ENCODE measurements at places on chromosomes 4 and X.

DNA sequence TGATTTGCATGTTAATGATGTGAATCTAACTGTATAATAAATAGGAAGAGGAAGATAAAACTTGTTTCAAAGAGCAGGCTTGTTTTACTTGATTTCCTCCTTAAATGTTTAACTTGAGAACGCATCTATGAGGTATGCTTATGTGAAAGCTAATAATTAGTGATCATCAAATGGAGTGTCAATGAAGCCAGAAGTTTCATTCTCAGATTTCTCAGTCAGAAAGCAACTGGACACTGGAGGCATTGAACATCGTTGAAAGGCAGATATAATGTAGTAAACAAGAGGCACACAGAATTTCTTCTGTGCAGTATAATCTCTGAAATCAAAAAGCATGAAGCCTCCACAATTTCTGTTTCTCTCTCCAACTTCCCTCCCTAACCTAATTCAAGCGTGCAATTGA lies 672.9 kb downstream of the ADGRL3 start:
- no peak for DNase-seq

GRCh38 chrX:110920991-110921390 lies 125.4 kb upstream of the CHRDL1 start:
- no peak for DNase-seq

- DNase-seq: no peak
Observed at GRCh38 chr4:182261651-182262223, 18.5 kb downstream of the TENM3 start.

DNA sequence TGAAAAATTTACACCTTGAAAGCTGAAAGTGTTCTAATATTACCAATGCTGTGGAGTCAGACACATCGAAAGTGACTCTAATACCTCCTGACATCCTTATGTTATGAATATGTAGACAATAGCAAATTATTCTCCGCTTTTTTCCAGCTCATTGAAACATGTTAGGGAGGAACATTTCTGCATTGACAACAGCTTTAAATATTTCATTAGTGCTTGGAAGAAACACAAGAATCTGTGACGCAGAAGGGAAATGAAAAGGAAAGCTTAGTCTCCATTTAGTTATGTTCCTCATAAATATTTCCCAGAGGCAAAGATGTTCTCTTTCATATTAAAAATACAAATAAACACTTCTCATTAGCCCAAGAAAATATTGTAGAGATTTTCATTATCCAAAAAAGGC lies 55.8 kb upstream of the CD99 start:
- DNase-seq: no peak

- DNase-seq: no peak
Observed at GRCh38 chr4:11441194-11441556, 12.5 kb upstream of the HS3ST1 start.

DNA sequence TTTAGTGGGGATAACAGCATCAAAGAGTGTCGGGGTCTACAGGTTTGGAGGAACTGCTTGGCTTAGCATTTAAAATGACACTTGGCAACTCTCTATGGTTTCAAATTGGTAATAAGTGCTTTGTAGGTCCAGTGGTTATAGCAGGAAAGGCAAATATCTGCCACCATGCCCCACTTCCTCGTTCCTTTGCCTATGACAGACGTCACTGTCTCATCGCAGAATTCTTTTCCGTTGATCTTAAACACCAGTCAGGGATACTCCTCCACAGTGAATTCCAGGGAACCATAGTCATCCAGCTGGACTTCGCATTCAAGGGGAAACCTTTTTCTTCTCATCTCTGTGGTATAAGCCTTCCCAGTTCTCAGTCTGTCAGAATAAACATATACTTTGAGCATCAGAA lies 319.1 kb downstream of the GPAT3 start:
- DNase-seq: no peak

DNA sequence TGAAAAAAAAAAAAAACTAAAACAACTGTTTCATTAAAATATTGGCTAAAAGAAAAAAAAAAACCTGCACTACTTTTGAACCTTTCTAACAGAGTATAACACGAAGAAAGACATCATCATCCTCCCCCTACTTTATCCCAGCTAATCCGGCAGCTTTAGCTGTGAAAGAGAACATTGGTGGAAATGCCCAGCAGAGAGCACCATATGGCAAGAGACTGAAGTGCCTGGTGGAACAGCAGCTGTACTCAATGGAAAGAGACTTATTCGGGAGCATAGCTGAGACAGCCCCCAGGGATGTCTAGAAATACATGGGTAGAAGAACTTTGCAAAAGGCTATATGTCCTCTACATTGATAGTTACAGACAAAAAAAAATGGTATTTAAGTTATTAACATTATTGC lies 30.3 kb downstream of the STPG2 start:
- DNase-seq: no peak

GRCh38 chr4:6616087-6616995 lies 24.1 kb upstream of the MRFAP1 start:
- DNase-seq: no peak

DNA sequence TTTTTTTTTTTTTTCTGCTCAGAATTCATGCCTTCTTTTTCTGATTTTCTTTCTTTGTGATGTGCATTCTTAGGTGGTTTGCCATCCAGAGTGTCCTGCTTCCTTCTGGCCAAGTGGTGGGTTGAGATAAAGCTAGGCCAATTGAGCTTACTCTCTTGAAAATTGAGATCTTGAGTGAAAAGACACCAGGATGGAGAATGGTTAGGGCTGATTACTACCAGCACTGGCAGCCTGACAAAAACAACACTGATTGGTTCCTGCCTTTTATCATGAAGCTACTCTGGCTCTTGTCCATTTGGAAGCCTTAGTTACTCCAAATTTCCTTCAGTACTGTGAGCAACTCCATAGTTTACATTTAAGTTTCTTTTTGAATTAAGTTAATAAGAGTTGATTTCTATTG lies 404.0 kb downstream of the PPARGC1A start:
- no peak for DNase-seq

DNA sequence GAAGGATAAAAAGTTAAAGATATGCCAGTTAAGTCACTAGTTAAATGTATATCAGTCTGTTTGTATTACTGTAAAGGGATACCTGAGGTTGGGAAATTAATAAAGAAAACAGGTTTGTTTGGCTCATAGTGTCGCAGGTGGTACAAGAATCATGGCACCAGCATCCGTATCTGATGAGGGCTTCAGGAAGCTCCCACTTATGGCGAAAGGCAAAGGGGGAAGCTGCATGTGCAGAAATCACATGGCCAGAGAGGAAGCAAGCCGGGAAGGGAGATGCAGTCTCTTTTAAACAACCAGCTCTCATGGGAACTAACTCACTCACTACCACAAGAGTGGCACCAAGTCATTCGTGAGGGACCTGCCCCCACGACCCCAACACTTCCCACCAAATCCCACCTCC lies 91.9 kb upstream of the SH3RF1 start:
- no peak for DNase-seq

DNA sequence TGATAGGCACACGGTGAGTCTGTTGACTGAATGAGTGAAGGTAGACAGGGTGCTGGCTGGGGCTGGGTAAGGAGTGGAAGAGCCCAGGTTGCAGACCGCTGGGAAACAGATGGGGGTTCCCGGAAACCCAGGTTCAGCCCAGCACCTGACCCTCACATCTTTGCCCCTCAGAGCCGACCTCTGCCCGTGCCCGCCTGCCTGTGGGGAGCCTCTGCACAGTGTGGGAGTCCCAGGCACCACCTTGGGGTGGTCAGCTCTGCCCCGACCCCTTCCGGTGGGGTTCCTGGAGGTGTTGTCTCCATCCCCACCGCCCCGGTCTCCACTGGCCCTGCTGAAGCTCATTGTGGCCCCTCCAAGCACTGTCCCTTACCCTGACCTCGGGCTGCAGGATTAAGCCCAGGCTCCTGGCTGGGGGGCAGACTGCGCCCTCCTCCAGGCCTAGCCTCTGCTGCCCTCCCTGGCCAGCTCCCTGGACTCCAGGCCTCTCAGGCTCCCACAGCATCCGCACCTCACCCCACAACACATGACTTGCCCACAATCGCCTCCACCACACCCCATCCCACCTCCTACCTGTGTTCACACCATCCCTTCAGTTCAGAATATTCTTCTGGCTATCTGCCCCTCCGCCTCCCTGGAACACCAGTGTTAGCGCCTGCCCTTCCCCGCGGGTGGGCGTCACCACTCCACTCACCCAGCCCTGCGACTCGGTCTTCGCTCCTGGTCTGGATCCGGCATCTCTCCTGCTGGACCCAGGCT lies 21.4 kb downstream of the HMX1 start:
- no peak for DNase-seq

- no peak for DNase-seq
Observed at GRCh38 chr4:108223313-108223712, 54.6 kb upstream of the LEF1 start.

- no peak for DNase-seq
Observed at GRCh38 chr4:100641336-100641735, 123.5 kb upstream of the EMCN start.

GRCh38 chrX:106243376-106243775 lies 75.3 kb downstream of the PWWP3B start:
- DNase-seq: no peak

- no peak for DNase-seq
Observed at GRCh38 chrX:36087366-36087765, 167.8 kb downstream of the CFAP47 start.

DNA sequence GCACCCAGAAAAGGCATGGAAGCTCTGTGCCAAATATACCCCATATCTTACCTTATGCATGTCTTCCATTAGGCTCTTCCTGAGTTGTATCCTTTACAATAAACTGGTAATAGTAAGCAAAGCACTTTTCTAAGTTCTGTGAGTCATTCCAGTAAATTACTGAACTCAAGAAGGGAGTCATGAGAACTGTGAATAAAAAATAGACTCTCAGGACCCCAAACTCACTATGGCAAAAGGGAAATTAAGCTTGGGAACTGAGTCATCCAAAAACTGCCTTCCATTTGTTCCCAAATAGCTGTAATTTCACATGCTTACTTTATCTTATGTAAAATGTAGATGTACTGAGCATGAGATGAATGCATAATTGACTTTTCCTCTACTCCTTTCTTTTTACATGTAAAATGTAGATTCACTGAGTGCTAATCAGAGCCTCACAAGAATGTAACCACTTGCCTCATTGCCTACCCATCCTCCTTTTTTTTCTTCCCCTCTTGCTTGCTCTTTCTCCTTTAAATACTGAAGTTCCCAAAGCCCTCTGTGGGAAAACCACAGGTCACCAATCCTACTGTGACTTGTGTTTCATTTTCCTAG lies 8.1 kb downstream of the TCEAL3 start:
- DNase-seq: no peak

DNA sequence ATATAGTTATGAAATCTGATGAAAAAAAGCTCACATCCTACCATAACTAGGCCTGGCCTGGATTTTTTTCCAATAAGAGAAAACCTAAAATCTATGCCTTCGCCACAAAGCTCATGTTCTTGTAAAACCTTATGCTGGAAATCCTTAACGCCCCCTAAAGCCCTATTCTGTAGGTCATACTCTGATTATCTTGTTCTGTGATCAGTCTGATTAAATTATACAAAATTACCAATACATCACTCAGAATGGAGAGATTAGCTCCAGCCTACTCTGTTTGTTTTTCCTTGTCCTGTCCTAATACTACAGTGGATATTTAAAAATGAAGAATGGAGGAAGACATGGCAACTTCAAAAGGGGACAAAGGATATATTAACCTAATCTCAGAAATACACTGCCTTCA lies 7.2 kb downstream of the ZNF827 start:
- no peak for DNase-seq
